ENCODE measurements at places on chromosomes 11 and 22.

DNA sequence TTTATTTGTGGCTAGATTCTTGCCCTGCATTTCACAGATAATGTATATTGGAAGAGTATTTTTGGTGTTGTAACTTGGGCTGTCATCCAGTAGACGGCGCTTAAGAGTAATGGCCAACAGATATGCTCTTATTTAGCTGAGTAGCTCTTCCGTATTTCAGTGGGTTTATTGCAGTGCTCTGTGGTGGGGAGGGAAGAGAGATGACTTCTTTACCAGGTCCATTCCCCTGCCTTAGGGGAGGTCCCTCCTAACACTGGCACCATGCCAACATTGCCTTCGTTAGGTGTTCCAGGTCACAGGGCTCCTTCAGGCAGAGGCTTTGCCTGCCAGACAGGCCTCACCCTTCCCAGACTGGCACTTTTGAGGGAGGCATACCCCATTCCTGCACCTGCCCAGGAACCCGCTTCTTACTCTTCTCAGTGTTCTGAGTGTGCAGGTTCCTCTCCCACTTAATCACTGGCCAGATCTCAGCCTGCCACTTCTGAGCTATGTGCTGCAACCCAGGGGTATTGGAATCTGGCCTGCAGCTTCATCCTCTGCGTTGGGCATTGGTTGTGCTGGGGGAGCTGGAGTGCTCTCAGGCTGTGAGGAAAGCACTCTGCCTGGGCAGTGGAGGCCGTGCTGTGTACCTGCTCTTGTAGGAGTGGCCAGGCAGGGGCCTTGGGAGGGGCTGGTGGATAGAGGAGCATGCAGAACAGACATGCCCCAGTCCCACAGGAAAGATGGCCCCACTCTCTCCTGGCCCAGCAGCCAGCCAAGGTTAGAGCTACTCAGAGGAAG lies 29.4 kb upstream of the SLN start:
- no peak for DNase-seq

GRCh38 chr22:28910569-28911303 lies 27.4 kb downstream of the ZNRF3 start:
- DNase-seq: no peak

GRCh38 chr22:24503137-24503842 lies 8.2 kb downstream of the UPB1 start:
- no peak for DNase-seq

DNA sequence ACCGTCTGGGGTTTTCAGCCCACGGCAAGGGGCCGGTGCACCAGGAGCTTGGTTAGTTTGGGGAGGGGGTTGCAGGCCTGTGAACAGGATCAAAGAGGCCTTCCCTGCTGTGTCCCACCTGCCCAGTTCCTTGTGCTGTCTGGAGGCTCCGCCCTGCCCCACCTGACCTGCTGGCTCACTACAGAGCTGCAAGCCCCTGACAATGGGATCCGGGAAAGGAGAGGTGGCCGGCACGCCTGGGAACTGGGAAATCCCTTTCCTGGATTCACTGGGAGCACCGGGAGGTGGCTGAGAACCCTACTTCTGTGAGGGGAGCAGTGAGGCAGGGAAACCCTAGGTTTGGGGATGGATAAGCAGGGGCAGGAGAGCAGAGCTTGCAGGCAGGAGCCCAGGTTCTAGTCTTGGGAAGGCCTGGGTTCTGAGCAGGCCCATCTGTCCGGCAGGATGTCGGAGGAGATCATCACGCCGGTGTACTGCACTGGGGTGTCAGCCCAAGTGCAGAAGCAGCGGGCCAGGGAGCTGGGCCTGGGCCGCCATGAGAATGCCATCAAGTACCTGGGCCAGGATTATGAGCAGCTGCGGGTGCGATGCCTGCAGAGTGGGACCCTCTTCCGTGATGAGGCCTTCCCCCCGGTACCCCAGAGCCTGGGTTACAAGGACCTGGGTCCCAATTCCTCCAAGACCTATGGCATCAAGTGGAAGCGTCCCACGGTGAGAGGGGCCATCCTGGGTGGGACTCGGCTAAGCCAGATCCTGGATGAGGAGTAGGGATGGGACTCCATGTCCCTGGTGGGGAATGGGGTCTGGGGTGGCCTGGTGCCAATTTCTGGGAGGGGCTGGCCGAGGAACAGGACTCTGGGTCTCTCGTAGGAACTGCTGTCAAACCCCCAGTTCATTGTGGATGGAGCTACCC lies 786 bp downstream of the CAPN1 start:
- no peak for DNase-seq

DNA sequence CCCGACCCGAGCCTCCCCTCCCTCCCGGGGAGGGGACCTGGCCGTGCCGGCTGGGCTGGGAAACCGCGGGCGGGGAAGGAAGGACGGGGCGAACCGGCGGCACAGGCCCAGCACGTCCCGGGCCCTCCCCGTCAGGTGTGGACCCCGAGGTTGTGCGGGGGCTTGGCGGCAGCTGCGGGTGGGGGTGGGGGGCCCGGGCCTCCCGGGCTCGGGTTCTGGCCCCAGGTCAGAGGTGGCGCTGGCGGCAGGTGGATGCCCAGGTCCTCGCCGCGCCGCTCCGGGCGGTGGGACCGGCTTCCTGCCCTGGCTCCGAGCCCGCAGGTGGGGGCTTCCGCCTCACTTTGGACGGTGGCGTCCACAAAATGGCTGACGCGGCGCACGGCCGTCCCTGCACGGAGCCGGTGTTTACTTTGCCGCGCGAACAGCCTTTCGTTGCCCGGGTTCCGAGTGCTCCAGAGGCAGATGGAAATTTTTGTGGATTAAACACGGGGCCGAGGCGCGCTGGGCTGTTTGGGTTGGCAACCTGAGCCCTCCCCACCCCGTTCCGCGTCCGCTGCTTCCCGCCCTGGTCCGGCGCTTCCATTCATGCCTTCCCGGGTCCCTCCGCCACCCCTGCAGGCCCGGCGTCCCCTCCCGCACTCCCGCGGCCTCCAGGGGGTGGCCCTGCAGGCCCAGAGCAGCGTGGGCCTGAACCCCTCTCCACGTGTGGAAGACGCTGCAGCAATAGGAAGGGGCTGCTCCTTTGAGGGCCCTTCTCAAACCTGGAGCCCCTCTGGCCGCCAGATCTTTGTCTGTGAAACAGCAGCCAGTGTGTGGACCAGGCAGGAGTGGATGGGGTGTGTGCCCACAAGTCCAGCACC lies 92.0 kb upstream of the KCNQ1OT1 start:
- DNase-seq: no peak

Data from right lung (tissue), 10 donors.